ENCODE measurements at places on chromosomes 7 and 10.
A peak's percentile ranks its signal among the peaks of the same experiment; 100 is the strongest.

- DNase-seq, result no peak
These were observed 86.0 kb downstream of the CUBN start for GRCh38 chr10:17043586-17043985.

GRCh38 chr10:117320050-117320665 is 55.1 kb downstream of the PDZD8 start:
- peak; percentile 42 for DNase-seq

GRCh38 chr10:1607466-1607865 is 129.9 kb downstream of the ADARB2 start:
- no peak for DNase-seq

- DNase-seq, result peak; percentile 21
These were observed 241.0 kb upstream of the PRSS1 start for GRCh38 chr7:142508251-142508650.

GRCh38 chr10:60123668-60124067 is 217.3 kb upstream of the CCDC6 start:
- DNase-seq, result peak; percentile 8

- peak; percentile 47 for DNase-seq
These were observed 940 bp upstream of the PSD start for GRCh38 chr10:102419269-102420180.

DNA sequence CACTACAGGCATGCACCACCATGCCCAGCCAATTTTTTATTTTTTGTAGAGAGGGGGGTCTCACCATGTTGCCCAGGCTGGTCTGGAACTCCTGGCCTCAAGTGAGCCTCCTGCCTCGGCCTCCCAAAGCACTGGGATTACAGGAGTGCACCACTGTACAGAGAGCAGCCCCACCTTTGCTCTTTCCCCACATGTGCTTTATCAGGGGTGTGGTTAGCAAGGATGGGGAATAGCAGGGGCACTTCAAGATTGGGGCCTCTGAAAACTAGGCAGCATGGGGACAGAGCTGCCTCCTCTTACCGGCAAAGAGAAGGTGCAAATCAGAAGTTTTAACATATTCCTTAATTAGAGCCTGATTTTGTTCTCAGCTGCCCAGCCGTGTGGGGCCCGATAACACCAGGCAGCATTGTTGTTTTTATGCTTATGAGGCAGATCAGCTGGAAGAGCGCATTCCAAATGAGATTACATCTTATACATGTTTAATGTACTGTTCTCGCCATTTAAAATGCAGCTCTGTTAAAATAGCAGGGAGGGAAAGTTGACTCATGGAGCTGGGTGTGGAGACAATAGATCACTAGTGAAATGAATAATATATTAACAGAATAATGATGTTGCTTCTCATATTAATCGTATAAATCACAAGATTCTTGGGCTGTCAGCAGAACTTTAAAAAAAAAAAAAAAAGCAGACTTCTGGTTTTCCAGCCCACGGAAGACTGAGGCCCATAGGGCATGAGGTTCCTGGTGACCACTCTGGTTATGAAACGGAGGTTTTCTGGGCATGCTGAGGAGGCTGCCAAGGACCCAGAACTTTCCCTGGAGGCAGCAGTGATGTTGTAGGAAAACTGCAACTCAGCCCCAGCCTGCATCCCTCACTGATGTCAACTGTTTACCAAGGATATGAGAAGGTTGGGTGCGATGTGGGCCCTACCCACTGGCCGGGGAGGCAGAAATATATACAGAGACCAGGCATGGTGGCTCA is 62.5 kb downstream of the TMEM130 start:
- DNase-seq, result no peak

DNA sequence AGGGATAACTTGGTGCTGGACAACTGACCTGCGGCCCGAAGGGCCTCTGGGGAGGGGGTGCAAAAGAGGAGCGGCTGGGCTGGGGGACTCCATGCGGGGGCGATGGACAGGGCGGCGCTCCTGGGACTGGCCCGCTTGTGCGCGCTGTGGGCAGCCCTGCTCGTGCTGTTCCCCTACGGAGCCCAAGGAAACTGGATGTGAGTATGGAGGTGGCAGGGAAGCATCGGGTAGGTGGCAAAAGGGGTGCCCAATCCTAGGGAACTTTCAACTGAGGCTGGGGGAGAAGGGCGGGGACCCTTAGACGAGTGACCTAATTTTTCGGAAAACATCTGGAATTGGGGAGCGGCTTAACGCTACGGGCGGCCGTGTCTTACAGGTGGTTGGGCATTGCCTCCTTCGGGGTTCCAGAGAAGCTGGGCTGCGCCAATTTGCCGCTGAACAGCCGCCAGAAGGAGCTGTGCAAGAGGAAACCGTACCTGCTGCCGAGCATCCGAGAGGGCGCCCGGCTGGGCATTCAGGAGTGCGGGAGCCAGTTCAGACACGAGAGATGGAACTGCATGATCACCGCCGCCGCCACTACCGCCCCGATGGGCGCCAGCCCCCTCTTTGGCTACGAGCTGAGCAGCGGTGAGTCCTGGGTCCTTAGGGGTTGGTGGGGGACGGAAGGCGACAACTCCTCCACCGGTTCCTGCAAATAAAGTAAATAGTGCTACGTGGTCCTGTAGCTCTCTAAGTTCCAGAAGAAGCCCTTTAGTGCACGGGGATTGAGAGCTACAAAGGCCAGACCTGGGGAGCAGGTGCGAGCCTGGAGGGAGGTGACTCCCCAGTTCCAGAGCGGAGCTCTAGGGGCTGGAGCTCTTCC is 622 bp downstream of the WNT16 start:
- DNase-seq, result peak; percentile 41

DNA sequence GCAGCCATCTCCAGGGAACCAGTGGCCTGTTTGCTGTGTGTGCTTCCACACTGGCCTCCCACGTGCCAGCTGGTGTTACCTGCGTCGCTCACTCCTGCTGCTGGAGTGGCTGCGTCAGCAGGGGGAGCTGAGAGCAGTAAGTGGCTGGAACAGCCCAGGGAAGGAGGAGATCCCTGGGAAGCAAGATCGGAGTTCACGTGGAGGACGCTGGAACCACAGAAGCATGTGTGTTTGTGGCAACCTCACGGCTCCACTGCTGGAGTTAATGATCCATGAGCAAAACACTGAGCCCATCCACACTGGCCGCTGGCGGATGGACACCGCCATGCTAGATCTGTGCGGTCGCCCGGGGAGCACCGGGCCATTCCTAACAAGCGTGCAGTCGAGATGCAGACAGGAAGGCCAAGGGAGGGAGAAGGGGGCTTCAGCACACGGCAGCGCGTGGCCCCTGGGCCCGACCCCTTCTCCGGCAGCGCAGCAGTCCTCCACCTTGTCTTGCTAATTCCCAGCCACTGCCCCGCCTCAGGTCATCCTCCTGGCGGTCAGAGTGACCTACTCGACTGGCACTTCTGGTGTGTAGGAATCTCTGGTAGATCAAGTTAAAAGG is 68.5 kb upstream of the EEPD1 start:
- peak; percentile 45 for DNase-seq

- DNase-seq, result no peak
These were observed 266.7 kb upstream of the PHF14 start for GRCh38 chr7:10706875-10707493.

- DNase-seq, result no peak
These were observed 145.3 kb upstream of the NAMPT start for GRCh38 chr7:106430103-106430502.

DNA sequence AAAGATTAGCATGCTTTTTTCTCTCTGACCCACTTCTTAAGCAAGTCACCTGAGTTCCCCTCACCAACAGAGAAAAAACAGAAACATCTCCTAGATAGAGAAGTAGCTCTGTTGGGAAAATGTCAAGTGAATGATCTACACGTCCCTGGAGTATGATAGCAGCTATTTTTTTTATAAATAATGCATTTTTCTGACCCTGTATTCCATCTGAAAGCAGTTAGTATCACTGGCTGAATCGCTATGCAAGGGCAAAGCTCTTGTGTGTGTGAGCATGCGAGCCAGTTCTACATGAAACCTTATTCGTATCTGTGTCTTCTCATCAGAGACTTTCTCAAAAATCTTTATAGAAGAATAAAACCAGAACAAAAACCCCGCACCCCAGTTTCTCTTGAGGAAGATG is 8.2 kb downstream of the ANKMY2 start:
- DNase-seq, result no peak

DNA sequence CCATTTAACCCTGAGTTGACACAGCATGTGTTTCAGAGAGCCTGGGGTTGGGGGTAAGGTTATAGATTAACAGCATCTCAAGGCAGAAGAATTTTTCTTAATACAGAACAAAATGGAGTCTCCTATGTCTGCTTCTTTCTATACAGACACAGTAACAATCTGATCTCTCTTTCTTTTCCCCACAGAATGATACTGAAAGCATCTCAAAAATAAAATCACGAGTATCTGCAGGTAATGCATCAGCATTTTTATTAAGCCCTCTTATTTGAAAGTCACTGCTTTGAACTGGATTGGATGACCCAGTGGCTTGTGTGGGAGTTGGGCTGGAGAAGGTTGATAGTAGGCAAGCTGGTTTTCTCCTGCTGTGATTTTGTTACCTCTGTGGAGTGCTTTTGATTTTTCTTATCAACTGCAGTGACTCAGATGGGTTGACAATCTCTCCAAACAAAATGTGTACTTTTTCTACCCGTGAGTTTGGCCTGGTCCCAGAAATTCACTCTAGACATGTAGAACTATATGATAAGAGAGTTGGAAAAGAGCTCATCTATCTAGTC is 253.5 kb upstream of the PRKCQ start:
- DNase-seq, result no peak

GRCh38 chr7:70237831-70238575 is 639.7 kb downstream of the AUTS2 start:
- DNase-seq, result no peak

DNA sequence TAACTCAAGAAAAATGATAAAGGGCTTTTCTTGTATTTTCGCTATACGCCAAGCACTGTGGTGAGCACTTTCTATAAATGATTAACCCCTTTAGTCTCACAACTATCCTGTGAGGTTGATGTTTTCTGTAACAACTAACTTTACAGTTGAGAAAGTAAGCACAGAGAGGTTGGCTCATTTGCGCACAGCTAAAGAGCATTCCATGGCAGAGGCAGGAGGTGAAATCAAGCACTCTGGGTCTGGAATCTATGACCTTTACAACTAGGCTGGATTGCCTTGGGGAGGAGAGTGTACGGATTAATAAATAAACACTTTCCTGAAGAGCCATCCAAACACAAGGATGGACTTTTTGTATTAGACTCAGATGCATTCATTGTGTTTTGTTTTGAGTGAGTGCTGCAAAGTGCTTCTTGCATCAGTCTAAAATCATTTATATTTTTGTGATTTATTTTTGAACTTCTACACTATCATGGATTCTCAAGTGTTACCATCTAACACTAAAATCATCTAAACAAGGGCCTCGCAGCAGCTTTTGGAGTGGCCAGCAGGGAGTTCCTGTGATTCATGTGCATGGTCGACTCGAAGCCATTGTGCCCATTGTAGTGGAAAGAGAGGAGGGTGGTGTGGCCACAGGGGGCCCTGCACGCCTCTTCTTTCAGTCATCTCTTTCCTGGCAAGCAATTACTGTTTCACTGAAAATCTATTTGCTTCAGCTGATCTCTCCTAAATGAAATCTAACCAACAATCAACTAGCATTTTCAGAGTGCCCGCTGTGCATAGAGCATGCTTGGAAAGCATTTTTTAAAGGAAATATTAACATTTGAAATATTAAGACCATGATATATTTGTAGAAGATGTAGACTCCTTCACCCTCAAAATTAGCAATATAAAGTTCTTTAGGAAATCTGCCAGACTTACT is 633.4 kb upstream of the COBL start:
- DNase-seq, result no peak

DNA sequence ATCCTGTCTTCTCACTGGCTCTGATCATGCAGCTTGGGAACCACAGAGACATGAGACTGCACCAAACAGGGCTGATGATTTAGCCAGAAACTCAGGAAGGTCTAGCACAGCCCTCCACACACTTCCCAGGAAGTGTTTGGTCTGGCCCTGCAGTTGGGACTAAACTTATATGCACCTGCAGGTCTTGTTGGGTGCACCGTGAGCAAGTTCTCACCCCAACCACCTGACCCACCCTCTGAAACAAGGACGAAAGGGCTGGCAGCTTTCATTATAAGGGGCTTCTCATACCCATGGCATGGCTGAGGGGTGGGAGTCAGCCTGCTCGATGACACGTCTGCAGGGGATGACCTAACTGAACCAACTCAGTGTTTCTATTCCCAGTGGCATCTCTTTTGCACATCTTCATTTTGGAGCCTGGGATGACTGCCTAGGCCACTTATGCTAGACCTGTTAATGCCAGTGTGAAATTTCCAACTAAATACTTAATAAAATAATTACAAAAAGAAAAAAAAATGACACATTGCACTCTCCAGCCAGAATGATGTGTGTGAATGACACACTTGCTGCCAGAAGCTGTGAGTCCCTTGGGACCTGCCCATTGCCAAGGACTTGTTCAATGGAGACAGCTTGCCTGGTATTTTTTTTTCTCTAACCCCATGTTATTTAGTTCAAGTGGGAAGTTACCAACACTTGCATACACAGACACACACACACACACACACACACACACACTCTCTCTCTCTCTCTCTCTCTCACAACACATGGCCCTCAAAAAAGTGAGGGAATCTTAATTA is 102.6 kb downstream of the NEURL1 start:
- DNase-seq, result no peak

- no peak for DNase-seq
These were observed 7.3 kb downstream of the AGFG2 start for GRCh38 chr7:100546129-100546925.

- DNase-seq, result no peak
These were observed 310.7 kb downstream of the WDR37 start for GRCh38 chr10:1366811-1367425.

GRCh38 chr7:95482424-95482823 is 3.3 kb upstream of the ASB4 start:
- DNase-seq, result no peak

DNA sequence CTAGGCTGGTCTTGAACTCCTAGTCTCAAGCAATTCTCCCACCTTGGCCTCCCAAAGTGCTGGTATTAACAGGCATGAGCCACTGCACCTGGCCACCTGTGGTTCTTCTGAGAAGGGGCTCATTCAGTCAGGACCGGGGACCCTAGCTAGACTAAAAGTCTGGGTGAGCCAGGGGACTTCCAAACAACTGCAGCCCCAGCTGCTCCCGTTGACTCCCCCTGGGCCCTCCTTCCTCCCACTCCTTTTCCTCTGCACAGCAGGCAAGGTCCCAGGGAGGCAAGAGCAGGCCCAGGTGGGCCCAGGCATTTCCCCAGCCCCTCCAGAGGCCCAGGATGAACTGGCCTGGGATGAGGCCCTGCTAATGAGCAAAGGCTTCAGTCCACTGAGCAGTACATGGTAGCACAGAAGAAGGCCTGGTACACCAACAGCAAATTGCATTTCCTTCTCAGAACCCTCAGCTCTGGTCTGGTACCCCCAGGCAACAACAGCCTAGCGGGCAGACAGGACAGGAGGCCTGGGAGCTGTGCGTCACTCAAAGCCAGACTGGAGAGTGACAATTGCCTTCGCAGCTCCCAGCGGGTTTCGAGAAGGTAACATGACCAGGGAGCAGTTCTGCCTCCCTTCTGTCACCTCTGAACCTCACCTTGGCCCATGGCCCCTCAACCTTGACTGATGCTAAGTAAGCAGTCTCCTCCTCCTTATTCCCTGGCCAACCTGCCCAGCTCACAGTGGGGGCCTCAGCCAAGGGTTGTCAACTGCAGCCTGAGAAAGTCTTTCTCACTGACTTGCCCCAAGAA is 30.7 kb upstream of the HSPA12A start:
- no peak for DNase-seq
